ENCODE measurements at places on chromosomes 1 and 21. TPM values are rescaled to one million over a fixed set of nuclear protein-coding genes. Genes with fewer than 3 reads are reported as not detected.
A peak's percentile ranks its signal among the peaks of the same experiment; 100 is the strongest.

DNA sequence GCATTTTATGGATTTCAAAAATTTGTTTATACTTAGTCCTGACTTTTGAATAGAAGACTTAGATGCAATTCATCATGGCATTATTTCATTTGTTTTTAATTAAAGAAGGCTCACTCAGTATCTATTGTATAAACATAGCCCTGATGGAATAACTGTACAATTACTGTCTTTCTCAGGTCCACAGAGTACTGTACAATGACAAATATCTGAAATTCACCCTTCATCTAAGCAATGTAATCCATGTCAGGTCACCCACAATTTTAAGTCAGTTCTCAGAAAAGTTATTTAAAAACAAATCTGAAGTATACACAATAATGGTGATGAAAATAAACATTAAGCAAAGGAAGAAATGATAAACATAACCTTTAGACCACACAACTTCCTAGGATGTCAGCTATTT is 311.9 kb downstream of the GRIK1 start:
- DNase-seq, result no peak
- H3K27me3 ChIP-seq, result no peaks in the 10 kb centered on the region
- H3K27ac ChIP-seq, result no peak overlapping the region
- no peaks in the 10 kb centered on the region for H3K4me1 ChIP-seq

DNA sequence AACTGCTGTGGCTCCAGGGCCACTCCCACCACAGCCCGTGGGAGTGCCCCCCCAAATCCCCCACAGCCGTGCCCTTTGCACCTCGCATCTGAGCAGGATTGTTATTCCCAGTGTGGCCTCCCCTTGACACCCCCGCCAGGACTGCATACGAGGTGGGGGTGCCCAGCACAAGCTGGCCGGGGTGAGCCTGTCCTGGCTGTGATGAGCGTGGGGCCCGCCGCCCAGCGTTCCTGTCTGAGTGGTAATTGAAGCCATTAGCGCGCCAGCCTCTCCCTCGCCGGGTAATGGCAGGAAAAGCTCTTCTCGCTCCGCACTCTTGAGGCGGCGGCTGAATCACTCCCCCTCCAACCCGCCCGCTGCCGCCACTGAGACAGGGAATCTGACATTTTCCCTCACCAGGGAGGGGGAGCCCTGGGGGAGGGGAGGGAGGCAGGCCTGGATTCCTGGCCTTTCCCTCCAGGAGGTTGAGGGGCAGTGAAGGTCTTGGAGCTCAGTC is 27.7 kb downstream of the PTPRF start:
- DNase-seq, result peak; percentile 62
- peaks cover 30% of the 10 kb centered on the region for H3K4me1 ChIP-seq
- no peaks in the 10 kb centered on the region for H3K36me3 ChIP-seq
- H3K27me3 ChIP-seq, result no peaks in the 10 kb centered on the region

DNA sequence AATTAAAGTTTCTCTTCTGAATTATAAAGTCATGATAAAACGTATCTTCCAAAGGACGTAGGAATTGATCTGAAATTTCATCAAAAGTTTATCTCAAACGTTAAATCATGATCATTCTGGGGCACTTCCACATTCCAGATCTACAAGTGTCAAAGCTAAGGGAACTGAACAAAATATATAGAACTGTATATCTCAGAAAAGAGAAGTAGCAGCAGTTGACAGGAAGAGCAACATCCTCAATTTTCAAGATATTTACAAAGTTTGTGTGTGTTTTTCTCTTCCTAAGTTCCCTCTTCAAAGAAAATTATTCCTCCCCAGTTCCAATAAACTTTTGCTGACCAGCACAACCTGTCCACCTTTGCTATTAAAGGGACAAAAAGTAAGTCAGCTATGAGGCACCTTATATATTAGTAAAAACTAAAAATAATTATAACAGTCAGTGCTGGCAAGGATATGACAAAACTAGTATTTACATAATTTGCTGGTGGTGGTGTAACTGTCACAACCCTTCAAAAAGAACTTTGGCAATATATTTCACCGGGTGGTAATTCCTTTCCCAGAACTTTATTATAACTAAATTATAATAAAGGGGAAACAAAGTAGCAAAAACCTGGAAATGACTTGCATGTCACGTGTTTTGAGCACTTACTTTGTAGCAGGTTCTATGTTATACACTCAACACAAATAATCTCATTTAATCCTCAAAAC is 38.5 kb upstream of the EYA3 start:
- H3K36me3 ChIP-seq, result no peaks in the 10 kb centered on the region
- no peak overlapping the region for H3K27ac ChIP-seq
- H3K4me3 ChIP-seq, result no peak overlapping the region
- no peak for DNase-seq
- H3K4me1 ChIP-seq, result no peaks in the 10 kb centered on the region

- H3K27ac ChIP-seq, result peak overlapping the region; percentile 25
- no peaks in the 10 kb centered on the region for H3K27me3 ChIP-seq
- peak; percentile 47 for DNase-seq
- H3K4me1 ChIP-seq, result peaks cover 18% of the 10 kb centered on the region
- no peak overlapping the region for H3K4me3 ChIP-seq
These were observed 251.0 kb downstream of the RHOU start for GRCh38 chr1:228986093-228986904.

DNA sequence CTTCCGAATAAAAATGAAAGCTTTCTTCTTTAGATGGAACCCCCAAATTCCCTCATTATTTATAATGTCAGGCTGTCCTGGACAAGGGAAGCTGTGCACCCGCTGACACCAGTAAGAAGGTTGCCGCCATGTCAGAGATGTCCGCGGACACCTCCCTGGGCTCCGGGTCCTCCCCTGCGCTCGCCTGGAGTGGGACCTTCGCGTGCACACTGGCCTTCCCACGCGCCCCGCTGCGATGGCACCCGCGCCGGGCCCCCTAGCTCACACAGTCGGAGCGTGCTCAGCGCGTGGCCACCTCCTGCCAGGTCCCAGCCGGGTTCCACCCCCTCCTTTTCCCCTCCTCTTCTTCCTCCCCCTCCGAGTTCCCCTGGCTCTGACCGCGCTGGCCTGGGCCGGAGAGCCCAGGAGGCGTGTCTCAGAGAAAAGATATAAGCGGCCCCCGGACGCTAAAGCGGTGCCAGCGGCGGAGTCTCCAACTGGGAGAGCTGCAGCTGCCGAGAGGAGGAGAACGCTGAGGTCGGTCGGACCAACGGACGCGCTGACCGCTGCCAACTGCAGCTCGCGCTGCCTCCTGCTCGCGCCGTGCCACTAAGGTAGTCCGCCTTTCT is at the start of gene G0S2:
TSS of gene G0S2 (plus strand) at position 456 of the 608 bp plus-strand sequence. CDS start 273 bp downstream, outside the sequence.
- peak within 1 kb of the TSS; percentile 60 for H3K4me3 ChIP-seq
- no peaks in the 10 kb centered on the region for H3K27me3 ChIP-seq
- H3K4me1 ChIP-seq, result peaks cover 14% of the 10 kb centered on the region
- peak within 1 kb of the TSS; percentile 74 for H3K27ac ChIP-seq
- no peaks in the 10 kb centered on the region for H3K36me3 ChIP-seq

- H3K4me3 ChIP-seq, result no peak overlapping the region
- no peak for DNase-seq
- no peaks in the 10 kb centered on the region for H3K36me3 ChIP-seq
- no peaks in the 10 kb centered on the region for H3K4me1 ChIP-seq
- no peak overlapping the region for H3K27ac ChIP-seq
These were observed 137.6 kb upstream of the NBPF11 start for GRCh38 chr1:148289647-148290046.

- H3K4me3 ChIP-seq, result no peak overlapping the region
- H3K27me3 ChIP-seq, result no peaks in the 10 kb centered on the region
- no peak overlapping the region for H3K27ac ChIP-seq
- H3K4me1 ChIP-seq, result no peaks in the 10 kb centered on the region
- DNase-seq, result no peak
These were observed 29.6 kb upstream of the PHGDH start for GRCh38 chr1:119682141-119682540.

DNA sequence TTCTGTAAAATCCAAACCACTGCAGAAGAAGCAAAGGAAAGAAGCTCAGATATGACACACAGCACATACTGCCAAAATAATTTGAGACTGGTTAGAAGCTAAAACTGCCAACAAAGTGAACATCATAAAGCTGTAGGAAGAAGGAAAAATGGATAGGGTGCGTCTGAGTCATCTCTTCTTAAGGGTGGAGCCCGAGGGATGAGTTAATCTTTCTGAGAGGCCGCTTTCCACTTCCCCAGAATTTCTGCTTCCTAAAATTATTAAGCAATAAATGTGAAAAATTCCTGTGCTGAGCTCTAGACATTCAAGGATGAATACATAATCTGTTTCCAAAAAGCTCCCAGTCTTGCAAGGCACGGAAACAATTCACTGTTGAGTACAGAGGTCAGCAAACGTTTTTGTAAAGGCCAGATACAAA is 20.1 kb downstream of the PPT1 start:
- no peak overlapping the region for H3K4me3 ChIP-seq
- DNase-seq, result no peak
- H3K27me3 ChIP-seq, result no peaks in the 10 kb centered on the region
- peak overlapping the region; percentile 66 for H3K27ac ChIP-seq
- H3K36me3 ChIP-seq, result peaks cover 27% of the 10 kb centered on the region

GRCh38 chr1:153357076-153357852 is 390 bp upstream of the S100A9 start:
- no peaks in the 10 kb centered on the region for H3K4me1 ChIP-seq
- peak; percentile 66 for DNase-seq
- no peak overlapping the region for H3K4me3 ChIP-seq
- H3K27me3 ChIP-seq, result peaks cover 5% of the 10 kb centered on the region

DNA sequence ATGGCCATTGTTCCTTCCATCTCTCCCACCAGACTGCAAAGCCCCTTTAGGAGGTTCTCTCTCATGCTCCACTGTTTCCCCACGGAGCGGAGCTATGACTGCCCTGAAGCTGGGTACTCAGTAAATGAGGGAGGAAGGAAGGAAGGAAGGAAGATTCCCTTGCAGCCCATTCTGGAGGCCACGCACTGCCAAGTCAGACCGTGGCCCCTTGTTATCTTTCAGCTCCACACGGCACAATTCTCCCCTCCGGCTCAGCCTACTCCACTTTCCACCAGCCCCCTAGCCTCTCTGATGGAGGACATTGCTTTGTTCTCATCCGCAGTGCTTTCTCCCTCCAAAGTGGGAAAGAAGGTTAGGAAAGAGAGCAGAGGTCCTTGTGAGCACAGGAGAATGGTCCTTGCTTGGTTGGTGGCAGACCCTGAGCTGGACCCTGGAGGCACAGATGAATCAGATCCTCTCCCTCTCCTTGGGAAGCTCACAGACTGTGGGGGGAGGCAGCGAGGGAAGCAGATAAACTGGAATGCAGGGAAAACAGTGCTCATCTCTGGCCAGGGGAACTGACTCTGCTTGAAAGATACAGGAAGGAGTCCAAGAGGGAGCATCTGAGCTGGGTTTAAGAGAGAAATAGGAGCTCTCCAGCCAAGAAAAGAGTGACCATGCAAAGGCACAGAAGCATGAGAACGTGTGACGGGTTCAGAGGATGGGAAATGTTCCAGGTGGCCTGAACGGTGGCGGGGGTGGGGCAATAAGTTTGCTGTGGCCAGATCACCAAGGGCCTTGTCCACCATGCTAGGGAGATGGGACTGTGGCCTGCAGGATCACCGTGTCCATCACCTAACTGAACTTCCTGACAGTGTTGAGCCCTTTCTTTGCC is 52.6 kb downstream of the GLIS1 start:
- H3K4me1 ChIP-seq, result peaks cover 5% of the 10 kb centered on the region
- H3K27me3 ChIP-seq, result peaks cover 50% of the 10 kb centered on the region
- no peak for DNase-seq
- no peak overlapping the region for H3K27ac ChIP-seq
- no peak overlapping the region for H3K4me3 ChIP-seq

DNA sequence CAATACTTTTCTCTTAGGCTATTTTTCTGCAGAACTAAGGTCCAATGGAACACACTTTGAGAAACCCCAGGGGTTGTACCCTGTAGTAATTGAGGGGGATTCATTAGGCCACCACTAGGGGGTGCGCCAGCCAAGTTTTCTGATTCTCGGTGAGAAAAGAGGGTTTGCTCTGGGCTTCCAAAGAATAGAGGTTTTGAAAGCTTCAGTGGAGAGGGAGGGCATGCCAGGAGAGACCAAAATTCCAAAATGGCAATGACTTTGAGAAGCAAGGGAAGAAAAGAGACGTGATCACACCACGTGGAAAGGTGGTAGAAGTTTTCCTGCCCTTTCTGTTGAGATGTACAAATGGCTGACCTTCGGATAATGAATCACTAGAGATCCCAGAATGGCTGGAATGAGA is 323.3 kb downstream of the RPS6KC1 start:
- H3K27me3 ChIP-seq, result no peaks in the 10 kb centered on the region
- no peaks in the 10 kb centered on the region for H3K36me3 ChIP-seq
- no peak overlapping the region for H3K4me3 ChIP-seq
- H3K4me1 ChIP-seq, result no peaks in the 10 kb centered on the region
- H3K27ac ChIP-seq, result no peak overlapping the region
- peak; percentile 59 for DNase-seq

DNA sequence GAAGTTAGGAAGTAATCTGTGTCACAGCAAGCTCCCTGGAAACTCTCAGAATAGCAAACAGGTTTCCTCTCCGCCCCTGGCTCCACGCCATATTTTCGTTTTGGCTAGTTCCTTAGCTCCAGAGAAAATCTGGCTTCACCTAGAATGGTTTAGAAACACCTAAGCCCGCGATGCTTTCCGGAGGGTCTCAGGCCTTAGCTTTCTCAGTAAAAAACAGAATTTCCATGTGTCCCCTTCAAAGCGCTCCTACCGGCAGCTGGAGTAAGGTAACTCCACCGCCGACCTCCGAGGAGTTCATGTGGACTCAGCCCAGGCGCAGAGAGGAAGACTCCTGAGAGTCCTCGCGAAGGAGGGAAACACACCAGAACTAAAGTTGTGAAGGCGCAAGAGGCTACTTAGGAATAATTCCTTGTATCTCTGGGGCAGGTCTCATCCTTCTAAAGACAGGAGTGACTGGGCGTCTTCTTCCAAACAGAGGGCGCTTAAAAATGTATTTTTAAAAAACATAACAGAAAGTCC is 406 bp downstream of the KIAA0040 start:
- H3K36me3 ChIP-seq, result no peaks in the 10 kb centered on the region
- no peaks in the 10 kb centered on the region for H3K27me3 ChIP-seq
- H3K27ac ChIP-seq, result peak overlapping the region; percentile 95
- peak; percentile 79 for DNase-seq
- peaks cover 26% of the 10 kb centered on the region for H3K4me1 ChIP-seq

GRCh38 chr1:3640121-3640837 is 9.6 kb downstream of the WRAP73 start:
- peaks cover 39% of the 10 kb centered on the region for H3K36me3 ChIP-seq
- H3K4me3 ChIP-seq, result no peak overlapping the region
- H3K27me3 ChIP-seq, result no peaks in the 10 kb centered on the region
- H3K4me1 ChIP-seq, result no peaks in the 10 kb centered on the region
- H3K27ac ChIP-seq, result no peak overlapping the region
- DNase-seq, result no peak

The AURKAIP1 gene
- total RNA-seq, result 180 TPM

The NCMAP gene
- 0.37 TPM for total RNA-seq

The PADI1 gene
- not detected for total RNA-seq

The LAMC1 gene
- total RNA-seq, result 633 TPM

The GBP4 gene
- 1.00 TPM for total RNA-seq
